ENCODE measurements at places on chromosomes 12 and 14.
A peak's percentile ranks its signal among the peaks of the same experiment; 100 is the strongest.

DNA sequence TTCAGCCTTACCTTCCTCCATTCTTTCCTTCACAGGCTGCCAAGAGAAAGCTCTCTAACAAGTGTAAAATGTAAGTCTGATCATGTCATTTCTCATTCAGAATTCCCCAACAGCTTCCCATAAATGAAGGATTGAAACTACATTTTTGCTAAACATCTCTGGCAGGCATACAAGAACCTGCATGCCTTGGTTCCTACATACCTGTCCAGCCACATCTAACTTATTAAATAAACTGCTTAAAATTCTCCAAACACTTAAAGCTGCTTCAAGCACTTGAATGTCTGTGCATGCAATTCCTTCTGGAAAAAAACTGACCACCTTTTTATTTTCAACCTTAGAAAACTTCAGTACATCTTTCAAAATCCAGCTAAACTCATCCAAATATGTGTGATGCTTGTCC lies 84.4 kb upstream of the DCN start:
- no peaks in the 10 kb centered on the region for H3K27me3 ChIP-seq
- DNase-seq = no peak
- no peak overlapping the region for H3K4me3 ChIP-seq
- no peaks in the 10 kb centered on the region for H3K4me1 ChIP-seq
- H3K27ac ChIP-seq = no peak overlapping the region

GRCh38 chr12:130705178-130705822 lies 10.8 kb downstream of the RIMBP2 start:
- no peaks in the 10 kb centered on the region for H3K4me1 ChIP-seq
- no peak for DNase-seq

DNA sequence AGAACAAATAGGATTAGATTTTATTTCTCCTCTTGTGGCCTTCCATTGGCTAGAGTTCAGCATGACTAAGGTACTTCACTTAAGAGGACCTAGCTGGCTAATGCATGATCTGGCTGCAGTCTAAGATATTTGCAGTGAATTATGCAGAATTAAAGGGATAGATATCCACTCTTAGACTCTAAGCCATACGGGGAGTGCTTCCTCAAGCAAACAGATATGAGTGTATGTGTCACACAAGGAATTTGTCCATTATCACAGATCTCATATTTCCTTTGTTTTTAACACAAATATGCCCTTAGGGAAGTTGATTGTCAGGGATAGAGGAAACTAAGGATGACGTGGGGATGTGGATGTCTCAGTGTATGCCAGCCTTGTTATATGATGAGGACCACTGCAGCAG lies 88.1 kb upstream of the DHRS4 start:
- H3K27me3 ChIP-seq = peaks cover 10% of the 10 kb centered on the region
- DNase-seq = no peak
- H3K36me3 ChIP-seq = no peaks in the 10 kb centered on the region

GRCh38 chr12:109920261-109920780 lies 20.2 kb downstream of the TCHP start:
- H3K27ac ChIP-seq = no peak overlapping the region
- no peak for DNase-seq
- no peak overlapping the region for H3K4me3 ChIP-seq
- peaks cover 36% of the 10 kb centered on the region for H3K36me3 ChIP-seq
- H3K4me1 ChIP-seq = peaks cover 5% of the 10 kb centered on the region

DNA sequence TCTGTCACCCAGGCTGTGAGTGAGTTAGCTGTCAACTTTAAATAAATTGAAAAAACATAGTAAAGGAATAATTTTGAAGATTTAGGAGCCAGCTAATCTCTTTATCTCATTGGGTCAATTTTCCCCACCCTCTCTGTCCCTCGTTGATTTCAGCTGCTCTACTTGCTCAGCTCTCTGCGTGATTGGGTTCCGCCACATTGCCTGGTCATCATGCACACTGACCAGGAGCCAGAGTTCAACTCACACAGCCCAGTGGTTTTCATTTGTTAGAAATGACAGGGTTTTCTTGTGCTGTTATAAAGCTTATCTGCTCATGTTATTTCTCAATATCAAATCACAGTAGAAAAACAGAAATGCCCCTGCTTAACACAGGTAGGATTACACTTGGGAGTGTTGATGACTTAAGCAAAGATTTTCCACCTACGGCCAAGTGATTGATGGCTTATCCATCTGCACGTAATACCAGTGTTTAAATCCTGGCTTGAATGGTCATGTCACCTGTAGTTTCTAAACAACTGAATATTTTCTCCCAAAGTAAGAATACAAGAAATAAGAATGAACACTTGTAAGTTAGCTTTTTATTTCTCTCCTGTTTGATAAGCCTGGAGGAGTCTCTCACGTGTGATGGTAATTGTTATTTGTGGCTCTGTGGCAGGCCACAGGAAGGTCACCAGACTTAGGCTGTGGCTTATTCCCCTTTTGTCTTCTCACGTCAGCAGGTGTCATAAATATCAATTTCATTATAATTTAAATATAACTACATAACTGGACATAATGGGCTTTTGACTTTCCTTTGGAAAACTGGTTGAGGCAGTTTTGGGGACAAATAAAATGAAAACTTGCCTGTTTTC lies 367.2 kb upstream of the DDHD1 start:
- no peaks in the 10 kb centered on the region for H3K36me3 ChIP-seq
- no peak for DNase-seq
- H3K4me3 ChIP-seq = no peak overlapping the region
- H3K4me1 ChIP-seq = peaks cover 22% of the 10 kb centered on the region

DNA sequence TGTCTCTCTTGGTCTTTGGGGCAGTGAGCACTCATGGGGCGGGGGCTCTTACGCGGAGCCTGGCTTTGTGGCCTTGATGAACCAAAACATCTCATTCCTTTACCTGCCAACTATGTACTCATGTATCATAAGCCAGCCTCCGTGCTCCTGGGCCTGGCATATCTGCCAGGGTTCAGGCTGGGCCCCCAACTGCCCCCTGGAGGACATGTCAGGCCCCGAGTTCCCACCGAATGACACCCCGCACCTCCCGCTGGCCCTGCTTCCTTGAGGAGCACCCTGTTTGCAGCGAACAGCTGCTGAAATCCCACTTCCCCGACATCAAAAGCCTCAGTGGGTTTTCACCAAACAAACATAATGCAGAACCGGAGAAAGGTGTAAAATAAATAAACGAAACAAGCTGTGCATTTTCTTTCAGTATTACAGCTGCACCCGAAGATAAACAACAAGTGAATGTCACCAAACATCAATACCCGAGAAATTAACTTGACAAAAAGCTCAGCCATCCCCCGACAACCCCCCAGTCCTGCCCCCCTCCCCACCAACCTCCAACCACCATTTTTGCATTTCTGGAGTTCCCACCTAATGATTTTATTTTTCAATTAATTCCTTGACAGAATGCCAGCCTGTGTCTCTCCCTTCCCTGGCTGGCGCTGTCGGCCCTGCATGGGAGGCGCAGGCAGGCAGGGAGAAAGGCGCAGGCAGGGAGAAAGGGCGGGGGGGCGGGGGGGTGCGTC lies 139.2 kb downstream of the RBM19 start:
- no peak for DNase-seq
- no peak overlapping the region for H3K27ac ChIP-seq
- H3K4me1 ChIP-seq = no peaks in the 10 kb centered on the region
- H3K27me3 ChIP-seq = no peaks in the 10 kb centered on the region
- H3K4me3 ChIP-seq = no peak overlapping the region
- H3K36me3 ChIP-seq = peaks cover 5% of the 10 kb centered on the region

GRCh38 chr12:80411787-80412186 lies 32.2 kb upstream of the PTPRQ start:
- H3K27me3 ChIP-seq = no peaks in the 10 kb centered on the region
- DNase-seq = no peak
- no peak overlapping the region for H3K27ac ChIP-seq

GRCh38 chr12:5523396-5524115 lies 91.6 kb downstream of the NTF3 start:
- H3K36me3 ChIP-seq = no peaks in the 10 kb centered on the region
- no peak overlapping the region for H3K27ac ChIP-seq
- H3K4me1 ChIP-seq = no peaks in the 10 kb centered on the region
- H3K4me3 ChIP-seq = no peak overlapping the region
- no peak for DNase-seq

DNA sequence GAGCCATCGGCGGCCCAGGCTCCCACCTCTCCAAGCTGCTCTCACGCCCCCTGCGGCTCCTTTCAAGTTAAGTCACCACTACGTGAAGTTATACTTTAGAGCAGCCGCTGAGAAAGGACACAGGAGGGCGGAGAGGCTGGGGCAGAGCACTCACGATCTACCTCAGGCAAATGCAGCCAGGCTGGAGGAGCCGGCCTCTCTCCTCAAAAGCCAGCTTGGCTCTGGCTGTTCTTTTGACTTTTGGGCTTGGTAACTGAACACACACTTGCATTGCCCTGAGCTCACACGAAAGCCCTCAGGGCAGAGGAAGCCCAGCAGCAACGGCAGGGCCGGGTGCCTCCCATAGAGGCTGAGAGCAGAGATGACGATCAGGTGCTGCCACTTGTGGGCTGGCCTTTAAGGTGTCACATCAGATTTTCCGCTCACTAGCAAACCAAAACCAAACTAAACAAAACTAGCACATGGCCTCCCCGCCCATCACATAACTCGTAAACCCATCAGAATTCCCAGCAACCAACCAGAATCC lies 75.2 kb downstream of the PITPNM2 start:
- no peaks in the 10 kb centered on the region for H3K27me3 ChIP-seq
- peak overlapping the region; percentile 56 for H3K4me3 ChIP-seq
- H3K36me3 ChIP-seq = peaks cover 2% of the 10 kb centered on the region
- H3K27ac ChIP-seq = peak overlapping the region; percentile 43
- H3K4me1 ChIP-seq = peaks cover 63% of the 10 kb centered on the region
- DNase-seq = peak; percentile 78

DNA sequence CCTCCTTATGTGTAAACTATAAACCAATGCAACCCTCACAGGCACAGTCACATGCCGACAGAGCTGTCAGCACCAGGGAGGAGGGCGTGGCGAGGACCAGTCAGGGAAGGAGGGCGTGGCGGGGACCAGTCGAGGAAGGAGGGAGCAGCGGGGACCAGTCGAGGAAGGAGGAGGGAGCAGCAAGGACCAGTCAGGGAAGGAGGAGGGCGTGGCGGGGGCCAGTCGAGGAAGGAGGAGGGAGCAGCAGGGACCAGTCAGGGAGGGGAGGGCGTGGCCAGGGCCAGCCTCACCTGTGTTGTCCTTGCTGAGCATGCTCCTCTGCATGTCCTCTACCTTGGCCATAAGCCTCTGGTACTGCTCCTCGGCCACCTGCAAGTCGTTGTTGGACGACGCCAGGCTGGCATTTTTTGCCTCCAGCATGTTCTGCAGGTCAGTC lies 24.2 kb downstream of the GOLGA3 start:
- DNase-seq = no peak
- no peak overlapping the region for H3K4me3 ChIP-seq
- no peaks in the 10 kb centered on the region for H3K27me3 ChIP-seq
- H3K36me3 ChIP-seq = peaks cover 76% of the 10 kb centered on the region
- no peaks in the 10 kb centered on the region for H3K4me1 ChIP-seq

- H3K36me3 ChIP-seq = no peaks in the 10 kb centered on the region
- H3K4me3 ChIP-seq = no peak overlapping the region
- H3K27me3 ChIP-seq = no peaks in the 10 kb centered on the region
- H3K27ac ChIP-seq = no peak overlapping the region
Observed at GRCh38 chr14:24879661-24880386, 170.1 kb downstream of the STXBP6 start.

DNA sequence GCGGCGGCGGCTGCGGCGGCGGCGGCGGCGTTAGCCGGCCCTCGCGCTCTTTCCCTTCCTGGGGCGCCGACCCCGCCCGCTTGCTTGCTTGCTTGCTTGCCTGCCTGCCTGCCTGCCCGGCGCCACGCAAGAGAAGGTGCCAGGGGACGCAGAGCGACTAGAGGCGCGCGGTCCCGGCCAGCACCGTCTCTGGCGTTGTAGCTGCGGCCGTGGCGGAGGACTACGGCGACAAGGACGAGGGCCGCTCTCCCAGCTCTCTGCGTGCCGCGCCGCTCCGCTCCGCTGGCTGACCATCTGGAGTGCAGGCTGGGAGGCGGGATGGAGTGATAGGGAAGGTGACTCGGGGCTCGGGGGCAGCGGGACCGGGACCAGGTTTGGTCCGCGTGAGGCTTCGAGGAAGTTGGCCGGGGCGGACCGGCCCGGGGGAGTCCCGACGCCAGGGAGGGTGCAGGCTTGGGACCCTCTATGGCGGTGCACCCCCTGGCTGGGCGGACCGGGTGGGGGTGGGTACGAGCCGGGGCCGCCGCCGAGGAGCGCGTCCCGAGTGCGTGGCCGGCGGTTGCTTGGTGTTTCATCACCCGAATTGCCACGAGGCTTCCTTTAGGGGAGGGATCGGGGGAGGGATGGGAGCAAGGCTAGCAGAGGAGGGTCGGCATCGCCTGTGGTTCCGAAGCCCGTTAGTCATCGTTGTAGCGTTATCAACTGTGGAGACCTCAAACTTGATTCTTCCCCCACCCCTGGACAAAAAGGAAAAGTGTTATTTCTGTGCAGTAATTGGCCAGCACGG lies 471 bp downstream of the XPOT start:
- peak; percentile 71 for DNase-seq
- 0 out of 3 replicates have a peak, but pooled peaks cover under 1% of the 10 kb centered on the region for H3K36me3 ChIP-seq
- peaks cover 54% of the 10 kb centered on the region for H3K4me1 ChIP-seq

- H3K27ac ChIP-seq = no peak overlapping the region
- peaks cover 8% of the 10 kb centered on the region for H3K27me3 ChIP-seq
- H3K36me3 ChIP-seq = no peaks in the 10 kb centered on the region
- H3K4me3 ChIP-seq = no peak overlapping the region
- H3K4me1 ChIP-seq = peaks cover 24% of the 10 kb centered on the region
Observed at GRCh38 chr12:124564232-124564958, 3.0 kb downstream of the NCOR2 start.

GRCh38 chr12:84704856-84705255 lies 207.7 kb downstream of the SLC6A15 start:
- no peak for DNase-seq
- no peaks in the 10 kb centered on the region for H3K36me3 ChIP-seq
- no peaks in the 10 kb centered on the region for H3K4me1 ChIP-seq
- H3K27me3 ChIP-seq = no peaks in the 10 kb centered on the region

- peaks cover 59% of the 10 kb centered on the region for H3K4me1 ChIP-seq
- no peaks in the 10 kb centered on the region for H3K36me3 ChIP-seq
- DNase-seq = peak; percentile 79
- H3K27me3 ChIP-seq = no peaks in the 10 kb centered on the region
- peak overlapping the region; percentile 58 for H3K27ac ChIP-seq
Observed at GRCh38 chr14:102774391-102775153, 2.7 kb upstream of the TRAF3 start.

DNA sequence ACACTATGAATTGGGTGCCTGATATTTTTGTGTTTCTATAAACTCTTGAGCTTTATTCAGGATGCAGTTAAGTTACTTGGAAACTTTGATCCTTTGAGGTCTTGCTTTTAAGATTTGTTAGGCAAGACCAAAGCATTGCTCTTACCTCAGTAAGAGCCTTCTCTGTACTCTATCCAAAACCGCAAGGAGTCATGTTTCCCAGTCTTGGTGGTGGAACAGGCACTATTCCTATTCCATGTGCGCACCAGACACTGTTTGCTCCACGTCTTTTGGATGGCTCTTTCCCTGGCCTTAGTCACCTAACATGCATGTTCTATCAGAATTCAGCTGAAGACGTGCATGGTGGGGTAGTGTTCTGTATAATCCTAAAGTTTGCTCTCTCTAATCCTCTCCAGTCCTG lies 23.5 kb downstream of the CSRP2 start:
- H3K27ac ChIP-seq = no peak overlapping the region
- H3K4me3 ChIP-seq = no peak overlapping the region
- H3K27me3 ChIP-seq = no peaks in the 10 kb centered on the region
- no peaks in the 10 kb centered on the region for H3K4me1 ChIP-seq

GRCh38 chr12:120066341-120066740 lies 50.2 kb downstream of the RAB35 start:
- H3K4me3 ChIP-seq = no peak overlapping the region
- H3K4me1 ChIP-seq = peaks cover 54% of the 10 kb centered on the region
- no peak for DNase-seq
- 0 out of 3 replicates have a peak, but pooled peaks cover 2% of the 10 kb centered on the region for H3K36me3 ChIP-seq
- no peak overlapping the region for H3K27ac ChIP-seq
- H3K27me3 ChIP-seq = no peaks in the 10 kb centered on the region

GRCh38 chr12:11070999-11071398 lies 8.9 kb upstream of the TAS2R46 start:
- no peaks in the 10 kb centered on the region for H3K36me3 ChIP-seq
- no peak overlapping the region for H3K27ac ChIP-seq
- peak; percentile 16 for DNase-seq

All from HepG2 (cell line).